ENCODE measurements at places on chromosomes 12 and 14.

DNA sequence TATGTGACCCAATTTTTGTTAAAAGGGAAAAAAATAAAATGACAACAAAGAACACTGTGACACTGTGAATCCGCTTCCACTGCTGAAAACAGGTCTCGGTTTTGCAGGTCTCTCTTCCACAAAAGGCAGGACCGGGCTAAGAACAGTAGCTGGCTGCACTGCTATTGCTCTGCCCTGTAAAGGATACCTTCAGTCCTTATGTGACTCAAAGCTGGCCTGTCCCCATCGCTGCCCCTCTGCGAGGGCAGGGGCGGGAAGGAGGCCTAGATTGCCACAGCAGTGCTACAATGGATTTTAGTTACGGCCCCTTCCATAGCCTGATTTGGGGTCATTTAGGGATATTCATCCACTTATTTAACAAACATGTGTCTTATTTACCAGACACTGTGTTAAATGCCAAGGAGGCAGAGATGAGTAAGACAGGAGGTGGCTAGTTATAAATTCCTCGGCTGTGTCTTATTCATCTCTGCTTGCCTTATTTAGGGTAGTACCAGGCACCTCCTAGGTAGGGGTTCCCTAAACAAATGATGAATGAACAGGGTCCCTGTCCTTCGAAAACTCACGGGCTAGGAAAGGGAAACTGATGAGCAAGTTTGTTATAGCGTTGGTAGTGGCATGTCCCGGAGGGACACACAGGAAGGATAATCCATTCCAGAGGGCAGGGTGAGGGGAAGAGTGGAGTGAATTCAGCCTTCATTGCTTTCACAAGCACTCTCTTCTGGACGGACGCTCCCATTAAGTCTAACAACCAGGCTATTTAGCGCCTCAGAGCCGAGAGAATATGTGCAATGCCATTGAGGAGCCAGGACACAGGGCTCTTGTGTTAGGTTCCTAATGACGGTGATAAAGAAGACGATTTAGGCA is 73.3 kb downstream of the EID3 start:
- DNase-seq = peak; percentile 53

GRCh38 chr12:46915082-46915481 is 89.3 kb upstream of the SLC38A4 start:
- DNase-seq = peak; percentile 88

DNA sequence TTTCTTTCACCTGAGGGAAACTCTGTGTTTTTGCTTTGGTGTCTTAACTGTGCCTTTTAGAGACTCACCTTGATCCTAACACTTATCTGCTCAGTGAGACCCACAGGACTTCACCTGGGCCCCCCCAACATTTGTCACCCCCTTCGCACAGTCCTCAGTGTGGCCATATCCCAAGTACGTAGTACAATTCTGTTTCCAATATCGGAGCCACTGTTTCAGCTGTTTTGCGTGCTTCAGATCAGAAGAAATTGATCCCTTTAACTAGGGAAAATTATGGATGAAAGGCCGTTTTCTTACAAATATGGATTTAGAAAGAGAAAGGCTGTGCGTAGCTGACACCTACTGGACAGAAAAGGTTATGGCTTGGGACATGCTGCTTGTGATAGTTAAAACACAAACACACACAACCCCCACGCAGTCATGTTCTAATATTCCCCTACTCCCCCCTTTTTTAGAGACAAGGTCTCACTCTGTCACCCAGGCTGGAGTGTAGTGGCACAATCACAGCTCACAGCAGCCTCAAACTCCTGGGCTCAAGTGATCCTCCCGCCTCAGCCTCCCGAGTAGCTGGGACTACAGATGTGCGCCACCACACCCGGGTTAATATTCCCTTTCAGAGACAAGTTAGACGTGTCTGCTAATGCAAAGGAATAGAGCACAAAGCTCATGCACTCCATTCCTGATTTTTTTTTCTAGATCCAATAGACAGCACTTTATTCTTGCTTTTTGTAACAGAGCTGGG is 3.6 kb upstream of the SLC7A8 start:
- peak; percentile 78 for DNase-seq

DNA sequence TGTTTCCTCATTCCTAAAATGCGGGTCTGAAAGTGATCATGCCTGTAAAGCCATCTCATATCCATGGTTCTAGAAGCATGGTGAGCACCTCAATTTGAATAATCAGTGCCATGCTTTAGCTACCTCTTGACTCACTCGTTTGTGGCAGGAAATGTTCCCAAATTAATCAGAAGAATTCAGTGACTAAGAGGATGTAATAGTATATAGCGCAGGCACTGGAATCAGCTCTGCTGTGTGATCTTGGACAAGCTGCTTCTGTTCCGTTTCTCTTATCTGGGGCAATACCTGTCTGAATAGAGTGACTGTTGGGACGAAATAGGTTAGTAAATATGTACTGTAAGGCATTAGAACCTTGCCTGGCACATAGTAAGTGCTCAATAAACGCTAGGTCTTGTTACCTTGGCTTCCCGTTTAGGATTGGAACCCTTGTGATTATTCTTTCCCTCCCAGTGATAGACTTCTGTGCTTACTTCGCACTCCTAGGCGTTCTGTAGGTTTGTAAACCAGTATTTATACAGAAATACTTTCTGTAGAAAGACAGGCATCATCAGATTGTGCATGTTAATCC is 820 bp upstream of the SMAGP start:
- DNase-seq = peak; percentile 79

GRCh38 chr12:165862-166368 is 48.0 kb downstream of the SLC6A12 start:
- no peak for DNase-seq

- DNase-seq = no peak
These were observed 92.0 kb upstream of the USP44 start for GRCh38 chr12:95643256-95643655.

- no peak for DNase-seq
These were observed at the start of gene SERPINA12 for GRCh38 chr14:94509356-94509755. TSS of gene SERPINA12 (minus strand) at chr14:94509469. CDS start at chr14:94498397, 11,072 bp downstream.

- DNase-seq = no peak
These were observed 168.9 kb upstream of the NOVA1 start for GRCh38 chr14:26766726-26767125.

- peak; percentile 90 for DNase-seq
These were observed 13.4 kb upstream of the ALDH2 start for GRCh38 chr12:111753144-111753881.

- no peak for DNase-seq
These were observed 2.9 kb downstream of the RESF1 start for GRCh38 chr12:31962076-31962475.

DNA sequence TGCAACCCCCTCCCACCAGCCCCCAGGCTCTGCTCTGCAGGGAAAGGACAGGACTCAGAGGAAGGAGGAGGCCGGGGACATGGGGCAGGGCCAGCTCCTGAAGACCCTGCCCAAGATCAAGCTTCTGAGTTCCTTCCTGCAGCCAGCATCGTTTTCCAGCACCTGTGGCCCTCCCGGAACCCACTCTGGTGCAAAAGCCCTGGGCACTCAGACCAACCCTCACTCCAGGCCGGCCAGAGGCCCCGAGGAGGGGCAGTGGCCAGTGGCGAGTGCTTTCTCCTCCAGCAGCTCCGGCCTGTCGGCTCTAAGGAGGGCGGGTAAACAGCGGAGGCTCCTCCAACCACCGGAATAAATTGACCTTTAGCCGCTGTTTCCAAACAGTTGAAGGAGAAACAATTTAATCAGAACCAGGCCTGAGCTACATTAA is 10.8 kb downstream of the TMEM179 start:
- DNase-seq = no peak

GRCh38 chr14:32197919-32198318 is 3.9 kb upstream of the RNU6-7 start:
- no peak for DNase-seq

- DNase-seq = no peak
These were observed 30.3 kb downstream of the EFCAB11 start for GRCh38 chr14:89924268-89924667.

GRCh38 chr14:76227450-76228050 is 75.8 kb downstream of the GPATCH2L start:
- peak; percentile 46 for DNase-seq

DNA sequence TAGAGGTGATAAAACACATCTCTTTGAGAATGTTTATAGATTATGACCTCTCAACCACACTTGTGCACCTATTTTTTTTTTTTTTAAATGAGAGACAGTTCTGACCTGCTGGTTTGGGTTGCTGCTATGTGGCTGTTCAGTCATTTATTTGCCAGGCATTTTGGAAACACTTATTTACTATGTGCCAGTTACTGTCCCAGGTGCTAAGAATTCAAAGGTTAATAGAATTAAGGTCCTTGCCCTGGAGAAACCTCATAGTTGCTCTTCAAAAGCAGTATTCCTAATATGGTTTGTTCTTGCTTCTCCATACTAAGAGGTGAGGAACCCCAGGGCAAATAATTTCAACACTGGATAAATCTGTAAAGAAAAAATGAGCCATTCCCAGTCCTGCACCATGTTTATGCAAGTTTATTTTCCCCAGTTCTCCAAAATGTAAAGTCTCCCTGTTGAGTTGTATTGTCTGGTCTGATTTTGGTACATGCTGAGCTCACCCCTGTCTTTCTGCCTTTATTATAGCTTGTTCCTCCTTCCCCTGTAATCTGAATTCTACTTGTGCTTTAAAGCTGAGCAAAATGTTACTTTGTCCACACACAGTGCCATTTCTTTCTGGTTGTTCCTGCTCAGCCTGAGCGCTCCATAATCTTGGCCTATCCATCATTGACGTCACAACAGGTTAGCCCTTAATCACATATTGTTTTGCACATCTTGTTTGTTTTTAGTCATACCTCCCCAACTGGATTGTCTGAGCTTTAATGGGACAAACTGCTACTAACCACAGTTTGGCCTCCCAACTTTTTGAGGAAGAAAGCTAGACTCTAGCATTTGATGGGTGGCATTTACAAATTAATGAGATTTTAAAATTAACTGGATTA is 56.7 kb downstream of the SRGAP1 start:
- no peak for DNase-seq

- no peak for DNase-seq
These were observed 465.8 kb downstream of the CCER1 start for GRCh38 chr12:90489141-90489540.

- DNase-seq = no peak
These were observed 7.3 kb downstream of the ERBB3 start for GRCh38 chr12:56087220-56087619.

DNA sequence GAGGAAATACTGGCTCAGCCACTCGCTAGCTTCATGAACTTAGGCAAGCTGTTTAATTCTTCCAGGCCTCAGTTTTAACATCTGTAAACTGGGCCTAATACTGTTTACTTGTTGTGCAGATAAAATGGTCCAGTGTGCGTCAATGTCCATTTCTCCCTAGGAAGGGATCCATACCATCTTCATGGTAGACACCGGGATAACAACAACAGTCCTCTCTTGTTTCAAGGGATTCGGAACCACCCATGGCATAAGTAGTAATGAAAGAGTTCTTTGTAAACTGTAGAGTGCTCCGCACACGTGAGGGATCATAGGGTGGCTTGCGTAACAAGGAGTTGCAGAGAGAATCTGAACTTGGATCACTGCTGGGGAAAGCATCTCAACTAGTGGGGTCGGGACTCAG is 17.3 kb upstream of the CHGA start:
- no peak for DNase-seq

DNA sequence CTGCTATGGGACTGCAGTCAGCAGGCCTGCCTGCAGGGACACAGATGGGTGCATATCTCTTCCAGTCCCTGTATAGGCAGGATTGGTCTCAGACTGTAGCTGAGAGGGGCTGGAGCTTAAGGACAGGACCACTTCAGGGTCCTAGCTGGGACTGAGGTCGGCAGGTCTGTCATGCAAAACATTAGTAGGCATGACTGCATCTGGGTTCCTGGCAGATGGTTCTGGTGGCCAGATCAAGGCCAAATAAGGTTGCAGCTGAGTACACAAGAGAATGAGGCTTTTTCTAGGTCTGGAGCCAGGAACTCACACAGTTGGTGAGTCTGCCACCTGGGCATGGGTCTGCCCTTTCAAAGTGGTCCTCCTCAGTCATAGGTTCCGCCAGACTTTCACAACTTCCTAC is 155.8 kb downstream of the TPH2 start:
- DNase-seq = no peak

DNA sequence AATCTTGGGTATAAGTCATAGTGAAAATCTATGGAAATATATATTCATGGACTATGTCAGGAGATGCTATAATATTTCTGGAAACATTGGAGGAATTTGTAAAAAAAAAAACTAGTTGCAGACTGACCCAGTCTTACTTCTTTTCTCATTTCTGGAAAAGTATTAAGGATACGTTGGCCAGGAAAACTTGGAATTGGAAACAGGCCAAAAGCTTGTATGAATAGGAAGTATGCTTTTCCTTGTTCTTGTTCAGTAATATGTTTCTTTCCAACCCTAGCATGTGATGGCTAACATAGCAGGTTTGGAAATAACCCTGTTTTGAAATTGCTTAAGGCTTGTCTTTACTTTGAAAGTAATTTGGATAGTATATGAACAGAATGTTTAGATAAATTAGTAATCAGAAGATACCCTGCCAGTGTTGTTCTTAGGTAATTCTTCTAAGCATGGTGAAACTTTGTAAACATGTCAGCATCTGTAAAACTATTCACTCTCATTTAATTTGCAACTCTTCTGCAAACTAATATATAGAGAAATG is 316.2 kb downstream of the NPAS3 start:
- no peak for DNase-seq

DNA sequence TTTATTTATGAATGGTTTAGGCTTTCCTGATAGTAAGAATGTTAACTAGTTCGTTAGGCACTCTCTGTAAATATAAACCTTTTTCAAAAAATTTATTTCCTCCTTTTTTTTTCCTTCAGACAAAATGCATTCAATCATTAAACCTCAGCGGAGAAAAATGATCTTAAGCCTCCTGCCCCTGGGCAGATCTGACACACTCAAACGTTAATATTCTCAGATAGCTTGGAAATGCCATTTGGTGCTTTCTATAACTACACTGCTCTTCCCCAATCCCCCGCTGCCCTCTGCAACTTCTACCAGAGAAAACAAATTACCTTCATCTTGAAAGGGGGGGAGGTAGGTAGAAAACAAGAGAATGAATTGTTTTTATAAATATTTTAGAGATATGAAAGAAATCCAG is 521.2 kb downstream of the MED13L start:
- no peak for DNase-seq

DNA sequence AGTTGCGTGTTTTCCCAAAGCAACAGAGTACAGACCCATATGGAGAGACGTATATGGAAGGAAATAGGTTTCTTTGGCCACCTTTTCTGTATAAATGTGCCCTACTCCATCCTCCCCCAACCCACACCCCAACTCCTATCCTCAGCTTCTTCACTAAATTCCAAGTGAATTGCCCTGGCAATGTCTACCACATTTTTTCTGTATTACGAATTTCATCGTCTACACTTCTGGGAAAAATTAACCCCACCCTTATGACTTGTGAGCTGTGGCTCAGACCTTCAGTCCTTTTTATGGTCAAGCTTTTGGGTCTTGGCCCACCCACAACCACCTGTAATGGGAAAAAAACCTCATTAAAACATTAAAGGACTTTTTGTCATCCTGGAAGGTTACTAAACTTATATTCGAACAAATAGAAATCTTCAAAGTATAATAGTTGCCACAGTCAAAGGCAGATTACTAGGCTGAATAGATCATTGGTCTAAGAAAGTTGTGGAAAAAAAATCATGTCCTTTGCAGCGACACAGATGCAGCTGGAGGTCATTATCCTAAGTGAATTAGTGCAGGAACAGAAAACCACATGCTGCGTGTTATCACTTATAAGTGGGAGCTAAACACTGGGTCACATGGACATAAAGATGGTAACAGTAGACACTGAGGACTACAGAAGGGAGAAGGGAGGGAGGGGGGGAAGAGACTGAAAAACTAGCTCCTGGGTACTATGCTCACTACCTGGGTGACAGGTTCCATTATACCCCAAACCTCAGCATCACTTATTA is 15.7 kb upstream of the NFKBIA start:
- DNase-seq = peak; percentile 77

All from AG08395 (cell line).